Aorta (tissue), 5 donors: ENCODE measurements at places on chromosomes 6 and 20. TPM values are rescaled to one million over a fixed set of nuclear protein-coding genes. Genes with fewer than 3 reads are reported as not detected.

GRCh38 chr20:34022151-34022838, 28.6 kb downstream of the RALY start:
- H3K27me3 ChIP-seq: no peaks in the 10 kb centered on the region
- no peak for DNase-seq
- H3K36me3 ChIP-seq: no peaks in the 10 kb centered on the region

DNA sequence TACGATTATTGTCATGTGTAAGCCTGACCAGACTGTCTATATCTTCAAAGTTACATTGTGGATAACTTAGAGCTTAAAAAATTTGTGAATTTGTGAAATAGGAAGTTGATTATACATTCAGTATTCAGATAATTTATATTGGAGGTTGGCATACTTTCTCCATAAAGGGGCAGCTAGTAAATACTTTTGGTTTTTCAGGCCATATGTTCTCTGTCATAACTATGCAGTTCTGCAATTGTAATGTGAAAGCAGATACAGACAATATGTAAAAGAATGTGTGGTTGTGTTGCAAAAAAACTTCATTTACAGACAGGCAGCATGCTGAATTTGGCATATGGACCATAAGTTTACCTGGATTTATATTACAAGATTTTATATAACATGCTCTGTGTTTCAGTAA, 29.3 kb downstream of the HSF2 start:
- no peak overlapping the region for H3K27ac ChIP-seq
- H3K4me3 ChIP-seq: no peak overlapping the region
- DNase-seq: no peak
- peaks cover 4% of the 10 kb centered on the region for H3K36me3 ChIP-seq
- no peaks in the 10 kb centered on the region for H3K4me1 ChIP-seq

DNA sequence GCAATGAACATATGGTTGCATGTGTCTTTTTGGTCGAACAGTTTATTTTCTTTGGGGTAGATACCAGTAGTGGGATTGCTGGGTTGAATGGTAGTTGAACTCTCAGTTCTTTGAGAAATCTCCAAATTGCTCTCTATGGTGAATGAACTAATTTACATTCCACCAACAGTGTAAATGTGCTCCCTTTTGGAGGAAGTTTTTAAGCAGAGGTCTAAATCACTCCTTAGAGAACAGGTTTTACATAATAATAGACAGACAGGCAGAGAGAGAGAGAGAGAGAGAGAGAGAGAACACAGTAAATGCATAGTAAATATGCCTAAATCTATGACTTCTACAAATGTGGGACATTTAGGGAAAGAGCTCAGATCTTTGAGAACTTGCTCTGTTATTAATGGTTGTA, 37.6 kb downstream of the GRM1 start:
- H3K27ac ChIP-seq: no peak overlapping the region
- no peak for DNase-seq
- H3K4me3 ChIP-seq: no peak overlapping the region

DNA sequence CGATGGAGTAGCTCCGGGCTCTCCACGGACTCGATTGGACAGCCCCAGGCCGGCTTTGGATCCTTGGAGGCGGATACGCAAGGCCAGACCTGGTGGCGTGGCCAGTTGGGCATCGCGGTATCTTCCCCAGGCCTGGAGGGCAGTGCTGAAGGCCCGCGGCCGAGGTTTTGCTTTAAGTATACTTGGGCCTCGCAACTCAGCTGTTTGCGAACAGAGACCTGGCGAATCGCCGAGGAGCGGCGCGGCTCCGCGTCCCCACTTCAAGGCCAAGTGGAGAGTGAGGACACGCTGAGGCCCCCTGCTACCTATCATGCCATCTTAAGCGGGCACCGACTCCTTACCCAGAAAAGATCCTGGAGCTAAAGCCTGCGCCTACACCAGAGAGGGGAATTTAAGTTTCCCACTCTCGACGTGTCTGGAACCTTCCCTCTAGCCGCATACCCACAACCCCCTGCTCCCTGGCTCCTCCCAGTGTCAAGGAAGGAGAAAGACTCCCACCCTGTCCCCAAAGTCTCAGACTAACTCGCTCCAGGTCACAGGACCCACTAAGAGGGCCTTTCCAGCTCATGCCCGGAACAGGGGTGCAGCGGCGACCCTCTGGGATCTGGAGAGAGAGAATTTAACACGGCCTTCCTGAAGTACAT, 4.1 kb downstream of the LINC00237 start:
- no peaks in the 10 kb centered on the region for H3K4me1 ChIP-seq
- H3K4me3 ChIP-seq: no peak overlapping the region
- no peak overlapping the region for H3K27ac ChIP-seq
- no peaks in the 10 kb centered on the region for H3K27me3 ChIP-seq
- no peaks in the 10 kb centered on the region for H3K36me3 ChIP-seq

GRCh38 chr20:13930281-13930680, 60.1 kb downstream of the SEL1L2 start:
- H3K4me3 ChIP-seq: no peak overlapping the region
- H3K4me1 ChIP-seq: no peaks in the 10 kb centered on the region
- H3K27me3 ChIP-seq: no peaks in the 10 kb centered on the region
- DNase-seq: no peak
- H3K27ac ChIP-seq: no peak overlapping the region
- H3K36me3 ChIP-seq: no peaks in the 10 kb centered on the region

- peaks cover under 1% of the 10 kb centered on the region for H3K36me3 ChIP-seq
- H3K27me3 ChIP-seq: no peaks in the 10 kb centered on the region
- H3K4me1 ChIP-seq: no peaks in the 10 kb centered on the region
- H3K4me3 ChIP-seq: no peak overlapping the region
- DNase-seq: no peak
These were observed 3.2 kb upstream of the MCCD1 start for GRCh38 chr6:31525553-31525931.

Gene WFDC5
- not detected for total RNA-seq

GRCh38 chr6:38192011-38192410, 372.5 kb downstream of the ZFAND3 start:
- DNase-seq: peak; percentile 55
- H3K36me3 ChIP-seq: no peaks in the 10 kb centered on the region
- no peak overlapping the region for H3K4me3 ChIP-seq
- H3K27ac ChIP-seq: no peak overlapping the region
- no peaks in the 10 kb centered on the region for H3K27me3 ChIP-seq

- no peaks in the 10 kb centered on the region for H3K27me3 ChIP-seq
- H3K27ac ChIP-seq: no peak overlapping the region
- no peaks in the 10 kb centered on the region for H3K4me1 ChIP-seq
- no peak overlapping the region for H3K4me3 ChIP-seq
- DNase-seq: no peak
These were observed 84.4 kb downstream of the SLX4IP start for GRCh38 chr20:10519361-10520046.

DNA sequence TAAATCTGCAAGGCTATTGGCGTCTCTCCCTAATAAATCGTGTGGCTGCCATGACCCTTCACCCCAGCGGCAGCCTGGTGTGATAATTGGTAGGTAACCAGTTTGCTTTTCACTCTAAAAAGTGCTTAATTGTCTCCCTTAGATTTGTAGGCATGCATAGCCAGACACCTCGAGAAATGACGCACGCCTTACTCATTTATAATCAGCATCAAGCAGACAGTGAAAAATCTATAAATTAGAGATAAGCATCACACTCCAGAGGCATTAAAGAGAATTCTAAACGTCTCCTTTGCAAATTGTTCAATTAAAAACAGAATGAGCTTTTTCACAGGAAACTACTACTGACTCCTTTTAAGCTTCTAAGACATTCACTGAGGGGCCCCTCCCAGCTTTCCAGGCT, 110.2 kb upstream of the RPS6KA2 start:
- H3K27ac ChIP-seq: no peak overlapping the region
- DNase-seq: no peak
- H3K4me1 ChIP-seq: no peaks in the 10 kb centered on the region

Gene IPCEF1
- total RNA-seq: 3.7 TPM

DNA sequence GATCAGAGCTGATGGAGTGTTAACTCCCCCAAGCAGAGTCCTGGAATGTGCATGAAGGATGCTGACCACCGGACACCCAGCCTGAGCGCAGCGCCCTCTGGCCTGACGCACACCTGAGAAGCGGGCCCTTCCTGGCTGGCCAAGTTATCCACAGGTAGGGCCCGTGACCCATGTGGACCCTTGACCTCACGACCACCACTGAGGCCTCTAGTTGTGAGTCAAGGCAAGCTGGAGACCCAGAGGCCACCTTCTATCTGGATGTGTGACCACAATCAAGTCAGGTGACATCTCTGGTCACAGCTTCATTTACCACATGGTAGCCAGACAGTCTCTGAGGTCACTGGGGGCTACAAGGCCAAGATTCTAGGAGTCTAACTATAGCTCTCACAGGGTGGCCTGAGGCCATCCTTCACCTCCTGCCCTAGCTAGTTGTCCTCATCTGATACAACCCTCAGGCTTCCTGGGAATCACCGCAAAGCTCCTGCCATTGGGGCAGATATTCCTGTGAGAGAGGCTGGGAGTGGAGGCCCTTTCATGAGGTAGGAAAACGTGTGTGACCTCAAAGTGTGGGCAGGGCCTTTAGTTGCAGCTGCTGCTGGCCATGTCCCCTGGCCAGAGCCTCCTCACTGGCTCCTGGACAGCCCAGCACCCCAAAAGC, 53.1 kb downstream of the DSTN start:
- no peaks in the 10 kb centered on the region for H3K4me1 ChIP-seq
- H3K4me3 ChIP-seq: no peak overlapping the region
- no peaks in the 10 kb centered on the region for H3K27me3 ChIP-seq
- no peak overlapping the region for H3K27ac ChIP-seq
- peak; percentile 72 for DNase-seq

GRCh38 chr20:48057739-48058138, 272.5 kb upstream of the SULF2 start:
- no peak overlapping the region for H3K27ac ChIP-seq
- H3K4me3 ChIP-seq: no peak overlapping the region
- H3K4me1 ChIP-seq: no peaks in the 10 kb centered on the region
- no peak for DNase-seq

Gene RBBP8NL
- total RNA-seq: not detected

Gene OR12D3
- total RNA-seq: not detected

- peak overlapping the region; percentile 21 for H3K27ac ChIP-seq
- no peak overlapping the region for H3K4me3 ChIP-seq
- no peaks in the 10 kb centered on the region for H3K36me3 ChIP-seq
- DNase-seq: no peak
- no peaks in the 10 kb centered on the region for H3K27me3 ChIP-seq
These were observed 12.7 kb downstream of the BCL2L1 start for GRCh38 chr20:31709939-31710338.

- H3K27ac ChIP-seq: no peak overlapping the region
- H3K4me3 ChIP-seq: no peak overlapping the region
- H3K4me1 ChIP-seq: no peaks in the 10 kb centered on the region
- no peak for DNase-seq
These were observed 897.4 kb upstream of the CITED2 start for GRCh38 chr6:140271759-140272377.

GRCh38 chr20:9112541-9113515, 43.9 kb downstream of the PLCB4 start:
- H3K4me1 ChIP-seq: peaks cover 7% of the 10 kb centered on the region
- H3K4me3 ChIP-seq: no peak overlapping the region
- no peaks in the 10 kb centered on the region for H3K27me3 ChIP-seq
- no peak for DNase-seq
- peak overlapping the region; percentile 22 for H3K27ac ChIP-seq

- no peaks in the 10 kb centered on the region for H3K4me1 ChIP-seq
- peak overlapping the region; percentile 95 for H3K27ac ChIP-seq
- peak overlapping the region; percentile 81 for H3K4me3 ChIP-seq
- no peaks in the 10 kb centered on the region for H3K27me3 ChIP-seq
These were observed 1.9 kb downstream of the RRBP1 start for GRCh38 chr20:17679941-17680835.

Gene ECT2L
- total RNA-seq: 0.19 TPM

DNA sequence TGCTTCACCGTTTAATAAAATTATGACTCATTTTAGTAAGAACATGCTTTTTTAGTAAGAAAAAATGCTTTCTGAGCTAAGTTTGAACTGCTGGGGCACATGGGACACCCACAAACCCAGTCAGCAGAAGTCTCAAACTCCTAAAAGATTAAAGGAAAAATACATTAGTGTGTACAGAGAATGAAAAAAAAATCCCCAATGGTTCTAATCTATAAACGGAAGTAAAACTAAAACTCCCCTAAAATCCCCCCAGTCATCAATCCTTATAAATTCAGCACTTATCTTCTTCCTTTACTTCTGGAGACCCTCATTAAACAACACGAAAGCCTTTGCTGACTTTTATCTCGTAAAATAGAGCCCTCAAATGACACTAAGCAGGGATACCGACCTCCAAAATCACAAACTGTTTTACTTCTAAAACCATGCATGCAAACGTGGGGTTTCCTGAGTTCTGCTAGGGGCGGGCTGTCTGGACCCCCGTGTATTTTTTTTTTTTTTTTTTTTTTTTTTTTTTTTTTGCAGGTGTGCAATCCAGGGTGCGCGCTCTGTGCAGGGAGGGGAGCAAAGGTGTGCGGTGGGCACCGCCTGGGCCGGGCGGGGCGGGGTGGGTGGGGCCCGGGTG, 1.1 kb upstream of the MYB start:
- H3K27me3 ChIP-seq: no peaks in the 10 kb centered on the region
- H3K36me3 ChIP-seq: no peaks in the 10 kb centered on the region
- no peak overlapping the region for H3K27ac ChIP-seq
- H3K4me3 ChIP-seq: peak overlapping the region; percentile 65
- no peaks in the 10 kb centered on the region for H3K4me1 ChIP-seq

- peak; percentile 91 for DNase-seq
- H3K36me3 ChIP-seq: no peaks in the 10 kb centered on the region
- H3K27ac ChIP-seq: peak within 1 kb of the TSS; percentile 71
- H3K4me1 ChIP-seq: peaks cover 1% of the 10 kb centered on the region
- H3K4me3 ChIP-seq: peak within 1 kb of the TSS; percentile 62
These were observed at the start of gene SNX21 for GRCh38 chr20:45833030-45833882. Gene SNX21 (plus strand): TSS chr20:45833799. CDS start chr20:45833920, 121 bp downstream.

Gene LINC00237
- total RNA-seq: not detected

Gene GJA10
- total RNA-seq: not detected

DNA sequence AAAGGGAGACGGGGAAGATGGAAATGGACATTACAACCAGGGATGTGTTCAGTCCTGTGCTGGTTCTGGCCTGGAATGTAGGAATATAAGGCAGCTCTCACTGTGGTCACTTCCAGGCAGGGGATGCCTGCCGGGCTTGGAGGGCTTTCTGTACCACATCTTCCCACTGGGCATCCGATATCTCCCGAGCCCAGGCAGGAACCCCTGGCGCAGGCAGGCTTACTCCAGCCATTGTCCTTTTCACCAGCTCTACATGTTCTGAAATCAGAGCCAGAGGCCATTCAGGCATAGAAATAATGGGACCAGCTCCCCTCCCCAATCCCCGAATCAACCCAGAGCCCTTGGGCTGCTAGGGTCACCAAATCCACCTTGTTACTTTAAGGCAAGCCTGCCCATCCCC, 1.4 kb downstream of the MEA1 start:
- H3K36me3 ChIP-seq: no peaks in the 10 kb centered on the region
- no peak overlapping the region for H3K4me3 ChIP-seq
- DNase-seq: no peak

Gene SLC25A27
- total RNA-seq: 45.9 TPM

DNA sequence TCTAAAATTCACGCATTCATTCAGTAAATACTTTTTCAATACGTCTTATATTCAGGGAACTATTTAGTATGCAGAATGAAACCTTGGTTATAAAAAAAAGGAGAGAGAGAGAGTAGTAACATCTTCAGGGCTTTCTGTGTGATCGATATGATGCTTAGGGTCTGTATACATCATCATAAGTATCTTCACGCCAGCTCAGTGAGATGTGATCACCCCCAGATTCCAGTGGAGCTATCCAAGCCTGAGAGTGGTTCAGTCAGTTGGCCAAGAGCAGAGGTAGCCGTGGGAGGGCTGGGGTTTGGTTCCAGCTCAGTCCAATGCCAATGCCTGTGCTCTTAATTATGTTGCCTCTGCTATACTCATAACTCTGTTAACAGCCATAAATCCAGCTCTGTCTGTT, 8.6 kb downstream of the CD83 start:
- no peaks in the 10 kb centered on the region for H3K27me3 ChIP-seq
- no peaks in the 10 kb centered on the region for H3K4me1 ChIP-seq
- H3K36me3 ChIP-seq: no peaks in the 10 kb centered on the region
- no peak overlapping the region for H3K4me3 ChIP-seq
- no peak overlapping the region for H3K27ac ChIP-seq
